ENCODE measurements at places on chromosomes 6 and 20.
A peak's percentile ranks its signal among the peaks of the same experiment; 100 is the strongest.

DNA sequence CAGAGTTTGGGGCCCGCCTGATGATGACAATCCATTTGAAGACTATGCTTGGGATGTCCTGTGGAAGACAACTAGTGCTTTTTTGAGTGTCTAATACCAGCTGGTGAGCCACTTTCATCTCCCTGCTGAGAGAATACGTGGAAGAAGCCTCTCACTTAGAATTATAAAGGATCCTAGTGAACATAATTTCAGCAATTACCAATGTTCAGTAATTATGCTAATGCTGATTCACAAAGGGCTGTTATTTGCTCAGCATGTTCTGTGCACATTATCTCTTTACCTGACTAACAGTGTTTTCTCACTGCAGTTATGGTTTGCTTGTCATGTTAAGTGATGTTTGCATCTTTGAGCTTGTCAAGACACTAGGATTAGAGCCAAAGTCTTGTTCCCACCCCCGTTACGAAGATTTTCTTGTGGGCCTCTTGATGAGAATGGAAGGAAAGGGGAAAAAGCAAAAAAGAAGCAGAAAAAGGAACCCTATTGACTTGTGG lies 282.1 kb upstream of the CHD6 start:
- no peak for DNase-seq

- DNase-seq = peak; percentile 73
Measured at GRCh38 chr20:53708129-53708968, 114.7 kb upstream of the ZNF217 start.

DNA sequence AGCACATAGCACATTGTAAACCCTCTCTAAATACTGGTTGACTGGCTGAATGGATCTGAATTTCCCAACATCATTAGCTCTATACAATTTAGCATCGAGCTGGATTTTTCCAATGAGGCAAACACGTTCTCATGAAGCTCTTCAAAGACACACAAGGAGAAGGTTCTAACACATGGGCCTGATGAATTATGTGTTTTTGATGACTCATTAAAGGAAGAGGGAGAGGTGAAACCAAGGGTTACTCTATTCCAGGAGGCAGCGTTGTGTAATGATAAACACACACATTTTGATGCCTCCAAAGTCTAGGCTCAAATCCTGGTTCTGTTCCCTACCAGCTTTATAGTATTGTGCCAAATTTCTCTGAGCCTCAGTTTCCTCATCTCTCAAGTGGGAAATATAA lies 84.3 kb downstream of the PFDN4 start:
- DNase-seq = no peak

- peak; percentile 21 for DNase-seq
Measured at GRCh38 chr20:39516964-39517363, 554.8 kb downstream of the DHX35 start.

- DNase-seq = no peak
Measured at GRCh38 chr6:9225441-9225871, 790.1 kb upstream of the SLC35B3 start.

GRCh38 chr6:165876588-165876987 lies 213.5 kb upstream of the PDE10A start:
- no peak for DNase-seq

- DNase-seq = no peak
Measured at GRCh38 chr6:11795403-11795802, 16.8 kb upstream of the ADTRP start.

- no peak for DNase-seq
Measured at GRCh38 chr6:41688256-41688965, 47.0 kb downstream of the TFEB start.

DNA sequence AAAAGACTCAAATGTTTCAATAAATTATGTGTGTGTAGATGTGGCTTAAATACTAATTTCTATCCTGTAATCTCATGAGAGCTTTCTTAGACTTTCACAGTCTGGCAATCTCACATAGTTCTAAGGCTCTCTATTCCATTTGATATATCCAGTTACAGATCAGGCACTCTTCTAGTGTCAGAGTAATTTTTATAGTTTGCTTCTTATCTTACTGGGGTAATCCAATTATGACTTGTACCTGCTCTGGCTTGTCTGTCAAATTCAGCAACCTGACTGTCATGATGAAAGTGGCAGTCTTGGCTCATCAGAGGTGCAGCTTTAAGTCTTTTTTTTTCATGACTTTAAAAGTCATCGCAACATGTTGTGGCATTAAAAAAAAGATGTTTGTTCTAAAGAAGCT lies 513.2 kb upstream of the MAN1A1 start:
- DNase-seq = no peak

DNA sequence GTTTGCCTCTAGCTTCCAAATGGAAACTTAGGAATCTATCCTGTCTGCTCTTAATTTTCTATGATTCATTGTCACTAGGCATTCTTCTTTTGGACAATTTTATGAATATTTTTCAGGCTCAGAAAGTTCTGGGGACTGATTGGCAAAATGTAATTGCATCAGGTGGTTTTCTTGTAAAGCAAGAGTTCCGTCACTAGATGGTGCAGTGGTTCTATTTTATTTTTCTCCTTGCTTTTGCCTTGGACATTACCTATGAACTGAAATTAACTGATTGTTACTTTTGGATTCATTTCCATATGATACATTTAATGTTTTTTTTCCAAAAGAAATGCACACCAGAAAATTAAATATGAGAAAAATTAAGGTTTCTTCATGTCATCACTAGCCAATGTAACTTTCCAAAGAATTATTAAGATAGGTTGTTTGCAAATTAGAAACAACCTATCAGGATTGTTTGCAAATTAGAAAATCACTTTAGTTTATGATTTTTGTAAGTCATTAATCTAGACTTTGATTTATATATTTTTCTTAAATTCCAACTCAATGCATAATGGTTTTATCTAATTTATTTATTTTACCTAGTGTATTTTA lies 48.0 kb downstream of the TMEM170B start:
- DNase-seq = peak; percentile 68

DNA sequence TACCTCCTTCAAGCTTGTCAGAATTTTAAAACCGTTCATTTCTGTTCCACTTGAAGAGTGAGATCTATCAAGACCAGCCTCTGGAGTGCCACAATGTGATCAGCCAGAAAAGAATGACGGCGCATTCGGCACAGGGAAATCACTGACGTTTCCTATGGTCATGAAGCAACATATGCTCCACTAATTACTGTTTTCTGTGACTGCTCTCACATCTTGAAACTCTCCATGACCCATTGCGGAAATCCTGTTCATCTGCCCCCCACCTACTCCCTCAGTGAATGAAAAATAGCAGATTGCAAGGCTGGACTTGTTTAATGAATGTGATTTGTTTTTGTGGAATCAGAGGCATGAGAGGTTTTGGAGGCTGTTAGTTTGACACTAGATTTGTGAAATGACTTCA lies 53.2 kb downstream of the SAMD5 start:
- no peak for DNase-seq

DNA sequence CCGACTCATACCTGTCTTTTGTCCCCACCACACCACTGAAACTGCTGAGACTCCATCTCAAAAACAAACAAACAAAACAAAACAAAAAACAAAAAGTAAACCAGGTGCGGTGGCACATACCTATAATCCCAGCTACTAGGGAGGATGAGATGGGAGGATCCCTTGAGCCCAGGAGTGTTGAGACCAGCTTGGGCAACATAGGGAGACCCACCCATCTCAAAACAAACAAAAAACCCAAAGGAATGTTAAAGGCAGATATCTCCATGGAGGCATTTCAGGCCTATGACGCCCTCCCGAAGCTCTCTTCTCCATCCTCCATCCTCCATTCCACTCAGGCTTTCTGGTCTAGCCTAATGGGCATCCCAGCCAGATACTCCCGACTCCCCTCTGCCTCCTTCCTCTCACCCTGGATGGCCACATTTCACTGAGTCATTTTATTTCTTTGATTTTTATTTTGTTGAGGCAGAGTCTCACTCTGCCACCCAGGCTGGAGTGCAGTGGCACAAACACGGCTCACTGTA lies 3.2 kb upstream of the SLC4A11 start:
- no peak for DNase-seq

DNA sequence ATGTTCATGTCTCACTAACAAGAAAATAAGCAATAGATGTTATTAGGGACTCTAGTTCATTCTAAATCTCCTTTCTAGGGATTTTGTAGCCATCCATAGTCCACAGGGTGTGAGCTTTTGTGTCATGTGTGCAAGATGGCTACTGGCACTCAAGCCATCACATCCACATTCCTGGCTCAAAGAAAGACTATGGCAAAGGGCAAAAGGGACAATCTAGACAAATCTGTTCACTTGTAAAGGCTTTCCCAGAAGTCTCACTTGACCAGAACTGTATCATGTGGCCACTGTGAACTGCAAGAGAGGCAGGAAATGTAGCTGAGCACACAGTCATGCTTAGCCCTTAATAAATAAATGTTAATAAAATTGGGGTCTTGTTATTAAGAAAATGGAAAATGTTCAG lies 212.6 kb upstream of the EXOC2 start:
- DNase-seq = no peak

DNA sequence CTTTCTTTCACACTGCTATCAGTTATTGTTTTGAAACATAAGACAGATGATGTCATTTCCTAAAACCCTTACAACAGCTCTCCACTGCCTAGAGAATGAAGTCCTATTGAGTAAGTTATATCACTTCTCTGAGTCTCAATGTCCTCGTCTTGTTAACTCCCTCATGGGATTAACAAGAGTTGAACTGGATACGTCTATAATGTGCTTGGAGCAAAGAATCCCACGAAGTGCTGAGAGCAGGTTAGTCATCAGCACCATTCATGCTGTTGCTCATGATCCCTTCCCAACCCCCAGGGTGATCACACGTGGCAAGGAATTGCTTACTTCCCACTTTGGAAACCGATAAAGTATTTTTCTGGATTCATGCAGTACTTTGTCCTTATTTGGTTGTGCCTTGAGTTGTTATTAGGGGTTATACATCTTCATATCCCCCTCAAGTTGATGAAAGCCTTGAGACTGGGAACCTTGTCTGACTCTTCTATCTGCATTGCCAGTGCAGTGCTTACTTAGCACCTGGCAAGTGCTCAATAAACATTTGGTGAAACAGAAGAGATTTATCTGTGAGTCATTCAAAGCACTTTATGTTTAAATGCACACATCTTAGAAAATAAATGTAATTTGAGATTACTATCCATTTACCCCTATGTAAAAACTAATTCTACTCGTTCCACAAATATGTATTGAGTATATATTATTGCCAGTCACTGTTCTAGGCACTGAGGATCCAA lies 487.5 kb downstream of the EPM2A start:
- peak; percentile 45 for DNase-seq

DNA sequence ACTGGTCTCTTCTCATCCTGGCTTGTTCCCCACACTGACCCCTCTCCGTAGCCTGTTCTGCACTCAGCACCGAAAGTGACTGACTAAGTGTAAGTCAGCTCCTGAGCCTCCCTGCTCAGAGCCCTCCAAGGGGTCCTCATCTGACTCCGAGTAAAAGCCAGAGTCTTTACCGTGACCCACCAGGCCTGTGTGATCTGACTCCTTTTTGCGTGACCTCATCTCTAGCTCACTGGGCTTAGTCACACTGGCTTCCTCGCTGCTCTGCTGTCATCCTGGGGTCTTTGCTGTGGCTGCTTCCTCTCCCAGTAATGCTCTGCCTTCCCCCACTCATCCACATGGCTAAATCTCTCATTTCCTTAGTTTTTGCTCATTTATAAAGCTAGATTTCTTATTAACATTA lies 116.6 kb downstream of the PLCB4 start:
- no peak for DNase-seq

- no peak for DNase-seq
Measured at GRCh38 chr6:23561732-23562131, 564.3 kb upstream of the NRSN1 start.

- peak; percentile 68 for DNase-seq
Measured at GRCh38 chr6:16547587-16547986, 213.7 kb downstream of the ATXN1 start.

GRCh38 chr6:117371492-117371891 lies 54.2 kb downstream of the ROS1 start:
- no peak for DNase-seq

- peak; percentile 21 for DNase-seq
Measured at GRCh38 chr20:17878912-17879602, 89.5 kb downstream of the SNX5 start.

GRCh38 chr6:7431674-7432390 lies 42.2 kb downstream of the RIOK1 start:
- DNase-seq = no peak

DNA sequence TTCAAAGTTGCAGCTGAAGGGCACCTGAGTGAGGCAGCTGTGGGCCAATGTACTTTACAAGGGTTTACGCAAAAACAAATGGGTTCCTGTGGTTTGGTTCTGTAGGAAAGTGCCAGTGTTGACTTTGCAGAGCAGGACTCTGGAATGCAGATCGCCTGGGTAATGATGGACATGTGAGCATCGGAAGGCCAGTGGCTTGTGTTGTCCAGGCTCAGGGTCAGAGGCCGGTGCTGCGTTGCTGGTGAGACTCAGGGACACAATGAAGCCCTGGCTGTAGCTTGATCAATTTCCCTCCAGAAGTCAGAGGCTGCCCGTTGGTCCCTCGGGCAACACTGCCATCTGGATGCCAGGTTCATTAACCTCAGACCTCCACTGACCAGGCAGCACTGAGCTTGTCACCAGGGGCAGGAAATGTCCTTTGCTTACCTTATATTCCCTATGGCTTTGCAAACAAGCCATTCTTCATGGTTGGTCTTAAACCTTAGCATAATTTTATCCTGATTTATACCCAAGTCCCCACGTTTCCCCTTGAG lies 753.4 kb downstream of the QKI start:
- no peak for DNase-seq

DNA sequence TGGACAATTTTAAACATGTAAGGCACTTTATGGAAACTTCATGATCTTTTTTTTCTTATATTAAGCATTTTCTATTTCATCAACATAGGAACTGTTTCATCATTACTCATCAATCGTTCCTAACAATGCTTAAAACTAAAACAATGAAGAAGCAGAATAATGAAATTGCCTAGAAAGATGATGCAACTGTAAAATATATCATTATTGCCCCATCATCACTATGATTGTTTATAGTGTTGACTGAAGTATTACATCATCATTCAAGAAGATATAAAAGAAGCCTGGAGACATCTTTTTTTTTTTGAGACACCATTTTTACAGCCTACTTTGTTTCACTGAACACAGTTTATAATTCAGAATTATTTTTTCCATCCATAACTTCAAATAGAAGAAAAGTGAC lies 147.2 kb downstream of the TRDN start:
- no peak for DNase-seq

GRCh38 chr6:135044639-135045038 lies 10.0 kb downstream of the HBS1L start:
- no peak for DNase-seq

DNA sequence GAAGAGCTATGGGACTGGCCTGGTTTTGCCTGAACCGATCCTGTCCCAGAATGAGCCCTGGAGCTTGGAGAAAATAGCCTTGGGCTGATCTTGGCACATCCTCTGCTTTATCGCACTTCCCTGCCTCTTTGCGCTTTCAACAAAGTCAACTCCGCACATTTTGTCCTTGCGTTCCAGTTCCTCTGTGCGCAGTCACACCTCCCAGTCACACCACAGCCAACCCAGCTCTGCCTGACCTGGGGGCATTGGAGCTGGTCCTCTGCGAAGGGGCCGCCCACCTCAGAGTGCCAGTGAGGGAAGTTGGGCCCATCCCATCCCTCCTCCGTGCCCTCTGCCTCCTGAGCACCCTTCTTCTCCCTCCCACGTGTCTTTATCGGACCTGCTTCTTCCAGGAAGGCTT lies 16.9 kb upstream of the UQCC2 start:
- DNase-seq = no peak

All from NB4 (cell line).